Dorsolateral prefrontal cortex (tissue), 122 donors: ENCODE measurements at places on chromosomes 16 and 17.

GRCh38 chr16:85379041-85380001 is 233.8 kb upstream of the GSE1 start:
- DNase-seq = no peak

DNA sequence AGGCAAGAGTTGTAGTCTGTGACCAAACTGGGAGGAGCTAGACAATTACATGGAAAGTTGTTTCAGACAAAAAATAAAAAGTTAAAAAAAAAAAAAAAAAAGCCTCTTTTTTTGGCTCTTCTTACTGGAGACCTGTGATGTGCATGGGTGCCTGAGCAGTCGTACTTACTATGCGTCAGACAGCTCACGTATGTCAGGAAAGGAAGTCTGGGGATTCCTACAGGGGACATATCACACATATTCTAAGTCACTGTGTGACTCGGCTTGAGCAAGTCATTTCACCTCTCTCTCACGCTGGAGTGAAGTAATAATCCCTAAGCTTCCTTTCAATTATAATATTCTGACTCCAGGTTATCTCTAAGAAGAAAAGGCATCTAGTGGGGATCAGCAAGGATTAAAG is 6.0 kb downstream of the SLFN14 start:
- DNase-seq = no peak

DNA sequence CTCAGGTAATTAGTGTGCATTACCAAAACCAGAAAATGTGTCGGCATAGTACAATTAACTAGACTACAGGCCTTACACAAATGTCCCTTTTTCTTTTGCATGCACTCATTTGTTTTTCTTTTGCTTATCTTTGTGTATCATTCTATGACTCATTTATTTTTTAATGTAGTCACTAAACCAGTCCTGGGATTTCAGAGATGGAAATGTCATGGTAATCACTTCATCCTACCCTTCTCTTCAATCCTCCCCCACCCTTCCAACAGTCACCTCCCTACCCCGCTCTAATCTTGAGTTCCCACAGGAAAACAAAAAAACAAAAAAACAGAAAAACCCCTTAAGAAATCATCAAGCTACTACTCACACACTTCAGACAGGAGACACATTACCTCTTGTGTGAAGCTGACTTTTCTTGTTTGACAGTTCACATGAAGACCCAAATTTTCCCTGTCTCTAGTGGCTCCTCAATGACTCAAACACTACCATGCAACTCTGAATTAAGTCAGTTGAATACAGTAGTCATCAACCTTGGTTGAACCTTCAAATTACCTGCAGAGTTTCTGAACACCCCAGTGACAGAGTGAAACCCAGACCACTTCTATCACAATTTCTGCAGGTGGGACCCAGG is 242.4 kb upstream of the SALL1 start:
- no peak for DNase-seq

- no peak for DNase-seq
These were observed 26.7 kb upstream of the POLR3E start for GRCh38 chr16:22270525-22270924.

DNA sequence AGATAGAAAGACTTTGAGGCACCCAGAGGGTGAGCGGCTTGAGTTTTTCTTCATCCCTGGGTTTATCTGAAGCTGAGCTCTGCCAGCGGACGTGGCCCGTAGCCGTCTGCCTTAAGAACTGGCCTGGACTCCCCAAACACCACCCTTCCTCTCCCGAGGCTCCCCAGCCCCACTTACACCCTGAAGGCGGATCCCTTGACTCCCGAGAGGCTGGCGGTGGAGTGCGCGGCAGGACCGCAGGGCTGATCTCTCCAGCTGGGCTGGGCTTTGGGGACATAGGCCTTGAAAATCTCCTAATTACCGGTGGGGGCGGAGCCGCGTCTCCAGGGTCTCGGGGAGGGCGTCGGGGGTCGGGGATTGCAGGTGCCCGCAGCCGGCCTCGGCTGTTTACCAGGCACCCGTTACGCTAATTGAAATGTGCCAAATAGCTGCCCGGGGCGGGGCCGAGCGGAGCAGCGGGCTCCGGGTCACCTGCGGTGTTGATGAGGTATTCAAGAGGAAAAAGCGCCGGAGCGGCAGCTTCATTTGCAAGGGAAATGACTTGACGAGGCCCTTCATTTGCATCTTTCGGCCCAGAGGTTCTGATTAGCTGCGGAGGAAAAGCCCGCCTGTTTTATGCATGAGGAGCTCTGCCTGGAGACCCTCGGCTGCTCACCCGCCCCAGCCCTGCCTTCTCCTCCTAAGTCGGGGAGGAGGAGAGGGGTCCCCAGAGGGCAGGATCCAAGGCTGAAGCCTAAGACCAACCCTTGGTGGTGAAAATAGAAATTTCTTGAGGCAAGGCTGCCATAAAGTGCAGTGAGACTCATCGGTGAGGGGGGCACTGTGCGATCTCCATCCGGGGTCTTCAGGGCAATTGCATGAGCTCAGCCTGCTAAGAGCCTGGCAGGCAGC is 100.7 kb downstream of the MGAT5B start:
- DNase-seq = no peak

GRCh38 chr16:10957771-10958482 is 13.6 kb downstream of the CLEC16A start:
- no peak for DNase-seq
